ENCODE measurements at places on chromosomes 16 and 17.

GRCh38 chr16:14955546-14956231 is 18.4 kb downstream of the NPIPA1 start:
- DNase-seq, result peak; percentile 39

GRCh38 chr17:30927756-30928155 is 6.0 kb downstream of the ADAP2 start:
- DNase-seq, result no peak

DNA sequence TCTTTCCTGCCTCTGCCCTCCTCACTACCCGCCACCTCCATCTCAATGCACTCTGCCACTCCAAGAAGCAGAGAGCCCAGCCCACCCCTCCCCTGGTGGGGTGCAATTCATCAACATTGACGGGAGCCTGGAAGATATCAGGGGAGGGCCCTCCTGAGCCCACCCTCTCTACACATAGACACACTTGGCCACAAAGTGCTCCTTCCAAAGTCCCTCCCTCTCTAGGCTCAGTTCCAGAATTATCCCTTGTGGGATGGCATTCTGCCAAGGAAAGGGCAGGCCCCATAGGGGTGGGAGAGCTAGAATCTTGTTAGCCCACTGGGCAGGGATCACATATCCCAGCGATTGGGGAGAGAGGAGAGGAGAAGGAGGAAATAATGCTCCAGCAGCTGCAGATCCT is 66.2 kb downstream of the TMEM132E start:
- no peak for DNase-seq

- DNase-seq, result no peak
These were observed 224.2 kb downstream of the C16orf78 start for GRCh38 chr16:49597796-49598195.

DNA sequence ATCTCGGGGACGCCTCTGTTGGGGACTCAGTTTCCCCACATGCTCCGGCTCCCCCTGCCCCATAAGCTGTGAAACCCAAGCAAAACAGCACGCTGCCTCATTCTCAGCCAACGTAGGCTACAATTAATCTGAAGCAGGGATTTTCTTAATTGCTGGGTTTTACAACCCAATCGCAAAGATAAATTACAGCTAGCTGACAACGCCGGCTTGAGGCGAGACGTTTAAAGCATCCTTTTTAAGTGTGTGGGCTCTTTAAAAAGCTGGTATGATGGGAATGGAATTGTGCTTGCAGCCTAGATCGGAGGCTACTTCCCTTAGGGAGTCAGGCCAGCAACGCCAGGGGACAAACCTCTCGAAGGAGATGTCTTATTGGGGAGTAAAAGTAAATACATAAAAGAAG is 185.3 kb downstream of the ZNF423 start:
- DNase-seq, result no peak

DNA sequence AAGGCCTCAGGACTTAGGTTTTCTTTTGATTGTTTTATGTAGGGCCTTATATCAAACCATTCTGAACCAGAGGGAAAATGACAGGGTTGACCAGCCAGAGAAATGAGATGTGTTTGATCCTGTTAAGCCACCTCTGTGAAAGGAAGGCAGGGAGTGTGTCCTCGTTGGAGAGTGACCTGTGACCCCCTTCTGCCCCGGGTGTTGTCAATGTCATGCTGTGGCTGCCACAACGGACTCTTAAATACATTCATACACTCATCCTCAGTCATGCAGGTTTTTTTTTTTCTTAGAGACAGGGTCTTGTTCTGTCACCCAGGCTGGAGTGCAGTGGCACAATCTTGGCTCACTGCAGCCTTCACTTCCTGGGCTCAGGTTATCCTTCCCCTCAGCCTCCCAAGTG is 6.1 kb downstream of the MYCBPAP start:
- no peak for DNase-seq

DNA sequence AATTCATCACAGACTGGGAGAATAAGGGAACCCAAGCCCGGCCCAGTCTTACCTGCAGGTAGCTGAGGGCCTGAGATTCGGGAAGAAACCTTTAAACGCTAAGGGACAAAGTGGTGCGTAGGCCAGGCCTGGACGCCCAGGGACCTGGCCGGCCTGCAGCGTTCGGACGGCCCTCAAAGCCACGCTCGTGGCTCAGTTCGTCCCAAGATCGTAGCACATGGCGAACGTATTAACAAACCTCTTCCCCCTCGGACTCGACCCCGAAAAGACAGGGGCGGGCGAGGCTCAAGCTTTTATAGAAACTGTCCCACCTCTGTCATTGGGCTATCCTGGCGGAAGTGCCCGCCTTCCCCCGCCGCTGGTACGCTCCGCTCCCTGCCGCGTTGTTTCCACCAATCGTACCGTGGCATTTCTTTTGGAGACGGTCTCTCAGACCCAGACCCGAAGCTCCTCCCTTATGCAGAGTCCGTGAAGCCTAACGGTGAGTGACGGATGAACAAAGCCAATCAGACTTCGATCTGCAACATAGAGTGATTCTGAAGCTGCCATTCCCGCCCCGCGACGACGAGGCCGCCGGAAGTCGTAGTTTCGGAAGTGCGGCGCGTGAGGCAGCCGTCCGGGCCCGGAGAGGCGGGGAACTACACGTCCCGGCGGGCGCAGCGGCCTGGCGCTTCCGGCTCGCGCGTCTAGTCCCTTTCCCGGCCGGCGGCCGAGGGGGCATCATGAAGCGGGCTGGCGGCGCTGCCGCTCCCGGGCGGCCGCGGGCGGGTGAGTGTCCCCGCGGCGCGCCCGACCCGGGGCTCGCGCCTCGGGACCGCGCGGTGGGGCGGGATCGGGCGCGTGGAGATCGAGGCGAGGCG is at the start of gene TRAF7:
TSS of gene TRAF7 (plus strand) at position 692 of the 860 bp plus-strand sequence. CDS start 8,139 bp downstream, outside the sequence.
- peak; percentile 100 for DNase-seq

GRCh38 chr16:26442321-26442720 is 624.4 kb upstream of the C16orf82 start:
- DNase-seq, result no peak

- no peak for DNase-seq
These were observed 130.1 kb upstream of the SEC14L1 start for GRCh38 chr17:77010667-77011066.

- DNase-seq, result no peak
These were observed 11.2 kb upstream of the CEP20 start for GRCh38 chr16:15899538-15900100.

GRCh38 chr17:6787081-6787693 is 11.2 kb downstream of the FBXO39 start:
- DNase-seq, result no peak

DNA sequence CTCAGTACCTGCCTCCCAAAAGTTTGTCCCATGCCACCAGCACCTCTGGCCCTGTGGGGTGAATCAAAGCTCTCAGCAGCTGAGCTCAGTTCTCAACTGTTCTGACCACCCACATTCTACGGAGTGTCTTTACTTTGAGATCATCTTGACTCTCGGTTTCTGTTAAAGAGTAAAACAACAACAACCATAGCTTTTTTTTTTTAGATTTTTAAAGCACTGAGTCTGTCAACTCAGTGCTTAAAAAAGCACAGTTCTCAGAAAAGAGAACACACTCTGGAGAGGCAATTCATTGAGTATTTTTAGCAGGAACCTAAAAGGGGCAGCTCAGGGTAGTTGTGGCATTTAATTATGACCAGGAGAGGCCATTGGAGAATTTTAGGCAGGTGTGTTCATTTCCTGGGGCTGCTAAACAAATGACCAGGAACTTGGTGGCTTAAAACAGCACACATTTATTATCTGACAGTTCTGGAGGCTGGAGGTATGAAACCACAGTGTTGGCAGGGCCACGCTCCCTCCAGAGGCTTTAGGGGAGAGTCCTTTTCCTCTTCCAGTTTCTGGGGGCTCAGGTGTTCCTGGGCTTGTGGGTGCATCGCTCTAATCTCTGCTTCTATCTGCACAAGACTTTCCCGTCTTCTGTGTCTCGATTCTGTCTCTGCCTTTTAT is 6.7 kb upstream of the WFIKKN2 start:
- no peak for DNase-seq

- no peak for DNase-seq
These were observed 14.9 kb upstream of the STAT3 start for GRCh38 chr17:42403150-42403549.

GRCh38 chr16:1450218-1450617 is 5.9 kb upstream of the CCDC154 start:
- DNase-seq, result no peak

DNA sequence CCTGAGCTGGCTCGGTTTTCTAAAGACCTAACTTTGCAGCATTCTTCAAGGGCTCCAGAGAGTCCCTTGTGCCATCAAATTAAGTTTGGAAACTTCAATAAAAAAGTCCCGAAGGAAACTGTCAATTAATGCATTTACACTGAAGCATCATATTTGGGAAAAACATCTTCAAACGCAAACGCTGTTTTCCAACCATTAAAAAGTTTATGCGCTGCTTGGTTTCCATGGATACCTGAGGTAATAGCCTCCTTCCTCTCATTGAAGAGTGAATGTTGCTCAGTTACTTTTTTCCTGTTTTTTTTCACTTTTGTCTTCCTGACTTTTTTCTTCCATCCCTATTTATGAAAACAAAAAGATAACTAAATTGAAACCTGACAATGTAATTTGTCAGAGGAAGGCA is 399.1 kb downstream of the MAF start:
- DNase-seq, result no peak

DNA sequence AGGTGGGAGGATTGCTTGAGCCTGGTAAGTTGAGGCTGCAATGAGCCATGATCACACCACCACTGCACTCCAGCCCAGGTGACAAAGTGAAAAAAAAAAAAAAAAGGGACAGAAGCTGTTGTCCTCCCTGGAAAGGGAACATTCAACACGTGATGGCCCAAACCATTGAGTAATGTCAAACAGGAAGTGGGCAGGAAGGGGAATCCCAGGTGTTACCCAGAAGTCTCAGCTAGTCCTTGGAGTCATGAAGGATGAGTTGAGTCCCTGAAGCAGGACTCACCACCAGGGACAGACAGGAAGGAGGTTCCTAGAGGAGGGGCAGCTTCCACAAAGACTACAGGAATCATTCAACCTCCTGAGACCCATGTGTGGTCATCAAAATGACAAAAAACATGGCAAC is 19.8 kb upstream of the CMIP start:
- no peak for DNase-seq

DNA sequence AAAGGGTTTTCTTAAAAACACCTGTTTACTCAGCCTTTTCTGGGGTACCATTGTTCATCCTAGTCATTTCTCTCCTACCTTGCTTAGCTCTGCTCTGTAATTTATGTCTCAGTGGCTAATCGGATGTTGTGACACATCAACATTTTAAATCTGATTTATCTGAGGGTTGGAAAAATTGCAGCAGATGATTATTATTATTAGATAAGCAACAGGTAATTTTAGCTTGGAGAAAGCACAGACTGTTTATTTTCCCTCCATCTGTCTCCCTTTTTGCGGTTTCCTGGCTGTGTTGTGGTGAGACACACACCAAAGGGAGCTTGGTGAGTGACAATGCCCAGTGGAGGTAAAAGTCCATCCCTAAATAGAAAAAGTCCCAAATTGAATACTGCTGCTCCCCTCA is 389.9 kb downstream of the UTP18 start:
- no peak for DNase-seq

- no peak for DNase-seq
These were observed 16.4 kb upstream of the SMIM36 start for GRCh38 chr17:55527540-55528118.

GRCh38 chr16:68417711-68418301 is 30.5 kb downstream of the SMPD3 start:
- no peak for DNase-seq

DNA sequence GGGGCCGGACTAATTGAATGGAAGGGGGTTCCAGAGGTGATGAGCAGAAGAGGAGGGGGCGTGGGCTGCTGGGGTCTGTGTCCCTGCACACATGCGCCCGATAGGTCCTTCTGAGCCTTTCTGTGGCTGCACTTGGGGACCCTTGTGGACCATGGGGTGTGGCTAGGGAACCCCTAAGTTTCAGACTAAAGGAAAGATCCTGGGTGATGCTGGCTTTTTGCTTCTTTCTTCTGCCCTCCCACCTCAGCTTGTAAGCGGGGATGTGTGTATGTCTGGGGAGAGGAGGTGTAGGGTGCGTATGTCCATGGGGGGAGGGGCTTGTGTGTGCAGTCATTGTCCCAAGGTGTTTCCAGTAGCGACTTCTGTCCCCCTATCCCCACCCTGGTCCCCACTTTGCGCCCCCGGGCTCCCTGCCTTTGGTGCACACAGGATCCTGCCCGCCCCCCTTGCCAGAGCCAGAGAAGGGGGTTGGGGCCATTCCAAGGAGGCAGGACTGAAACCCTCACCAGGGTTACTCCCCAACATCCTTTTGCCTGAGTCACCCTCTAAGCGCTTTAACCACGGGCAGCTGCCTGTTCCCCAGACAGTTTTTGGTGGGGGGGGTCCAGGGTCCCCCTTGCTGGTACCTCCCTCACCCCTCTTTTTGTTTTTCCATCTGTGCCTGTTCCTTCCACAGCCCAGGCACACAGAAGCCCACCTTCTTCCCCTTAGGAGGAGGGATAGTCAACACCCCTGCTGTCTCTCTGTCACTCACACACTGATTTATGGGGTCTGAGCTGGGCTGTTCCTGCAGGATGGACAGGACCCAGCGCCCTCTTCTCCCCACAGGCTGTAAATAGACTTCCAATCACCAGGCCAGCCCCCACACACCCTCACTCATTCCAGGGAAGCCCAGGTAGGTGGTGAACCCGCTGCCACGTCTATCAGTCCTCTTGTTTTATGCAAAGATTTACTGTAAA is 83.2 kb downstream of the ARHGAP23 start:
- DNase-seq, result no peak

DNA sequence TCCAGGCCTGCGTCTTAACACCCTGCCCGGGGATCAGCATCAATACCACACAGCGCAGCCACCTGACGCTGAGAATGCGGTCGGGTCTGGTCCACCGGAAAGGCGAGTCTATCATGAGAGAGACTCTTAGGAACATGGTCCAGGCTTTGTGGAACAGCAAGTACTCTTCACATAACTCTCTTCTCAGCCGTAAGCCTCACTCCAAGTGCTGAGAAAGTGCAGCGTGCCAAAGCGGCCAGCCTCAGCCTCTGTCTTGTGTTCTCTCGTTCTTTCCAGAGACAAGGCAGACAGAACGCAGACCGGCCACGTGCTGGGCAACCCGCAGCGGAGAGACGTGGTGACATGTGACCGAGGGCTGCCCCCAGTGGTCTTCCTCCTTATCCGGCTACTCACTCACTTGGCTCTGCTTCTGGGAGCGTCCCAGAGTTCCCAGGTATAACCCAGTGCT is 34.4 kb upstream of the ENDOV start:
- DNase-seq, result no peak

GRCh38 chr17:76546556-76547182 is 6.8 kb downstream of the PRCD start:
- no peak for DNase-seq

GRCh38 chr17:83136156-83136555 is 56.7 kb downstream of the METRNL start:
- no peak for DNase-seq
